Mammary microvascular endothelial cell (primary cell): ENCODE measurements at places on chromosomes 4 and X. TPM values are rescaled to one million over a fixed set of nuclear protein-coding genes. Genes with fewer than 3 reads are reported as not detected.

LIMCH1 gene
- total RNA-seq = 14.5 and 17.3 TPM in 2 replicates

MAMLD1 gene
- 2.8 and 2.9 TPM in 2 replicates for total RNA-seq

SUPT20HL2 gene
- not detected in 2 replicates for total RNA-seq

PRDM5 gene
- total RNA-seq = 4.4 and 6.8 TPM in 2 replicates

SERTM2 gene
- not detected in 2 replicates for total RNA-seq

USP17L28 gene
- total RNA-seq = not detected in 2 replicates

KLHL4 gene
- 15.7 and 19.2 TPM in 2 replicates for total RNA-seq

HTATSF1 gene
- 36.8 and 45.3 TPM in 2 replicates for total RNA-seq

RASGEF1B gene
- not detected in 2 replicates for total RNA-seq

ERAS gene
- total RNA-seq = not detected in 2 replicates

DUX4 gene
- total RNA-seq = not detected in 2 replicates

PRSS12 gene
- total RNA-seq = 5.1 and 8.1 TPM in 2 replicates

SPANXN4 gene
- not detected in 2 replicates for total RNA-seq

BRS3 gene
- not detected in 2 replicates for total RNA-seq

SMIM43 gene
- total RNA-seq = 0.20 and 0.53 TPM in 2 replicates

IL3RA gene
- total RNA-seq = 33.3 and 36.0 TPM in 2 replicates
